ENCODE measurements at places on chromosomes 7 and 10. TPM values are rescaled to one million over a fixed set of nuclear protein-coding genes. Genes with fewer than 3 reads are reported as not detected.

Gene AUTS2
- 7.9 TPM for total RNA-seq

- no peaks in the 10 kb centered on the region for H3K4me1 ChIP-seq
- peaks cover 8% of the 10 kb centered on the region for H3K27me3 ChIP-seq
- H3K36me3 ChIP-seq = no peaks in the 10 kb centered on the region
- no peak overlapping the region for H3K4me3 ChIP-seq
Measured at GRCh38 chr7:45642044-45642443, 67.9 kb downstream of the ADCY1 start.

- no peaks in the 10 kb centered on the region for H3K36me3 ChIP-seq
- peak overlapping the region; percentile 70 for H3K4me3 ChIP-seq
- peaks cover 64% of the 10 kb centered on the region for H3K4me1 ChIP-seq
- H3K27ac ChIP-seq = peak overlapping the region; percentile 75
- DNase-seq = peak; percentile 39
Measured at GRCh38 chr7:151010307-151011096, 13.8 kb downstream of the ATG9B start.

DNA sequence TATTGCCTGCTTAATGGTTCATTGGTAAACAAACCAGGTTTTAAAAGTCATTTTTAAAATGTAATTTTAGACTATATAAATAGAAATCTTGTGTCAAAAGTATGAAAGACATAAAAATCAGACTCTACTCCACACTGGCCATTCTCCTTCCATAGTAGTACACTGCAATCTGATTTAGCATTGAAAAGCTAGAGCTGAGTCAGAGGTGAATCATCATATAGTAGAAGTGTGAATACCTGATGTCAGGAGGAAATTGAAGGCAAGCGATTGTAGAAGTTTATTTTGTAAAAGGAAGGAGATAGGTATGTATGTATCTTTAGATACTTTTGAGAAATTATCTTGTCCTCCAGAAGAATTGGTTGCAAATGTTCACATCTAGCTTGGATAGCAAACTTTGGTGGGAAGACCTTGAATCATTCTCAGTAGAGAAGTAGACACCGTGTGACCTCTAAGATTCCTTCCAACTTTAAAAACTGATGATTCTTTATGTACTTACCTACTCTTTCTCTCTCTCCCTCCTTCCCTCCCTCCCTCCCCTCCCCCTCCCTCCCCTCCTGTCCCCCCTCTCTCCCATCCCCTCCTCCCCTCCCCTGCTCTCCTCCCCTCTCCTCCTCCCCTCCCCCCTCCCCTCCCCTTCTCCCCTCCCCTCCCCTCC, 88.1 kb downstream of the BTAF1 start:
- peaks cover 17% of the 10 kb centered on the region for H3K36me3 ChIP-seq
- peaks cover 11% of the 10 kb centered on the region for H3K4me1 ChIP-seq
- H3K4me3 ChIP-seq = no peak overlapping the region
- peak overlapping the region; percentile 13 for H3K27ac ChIP-seq

DNA sequence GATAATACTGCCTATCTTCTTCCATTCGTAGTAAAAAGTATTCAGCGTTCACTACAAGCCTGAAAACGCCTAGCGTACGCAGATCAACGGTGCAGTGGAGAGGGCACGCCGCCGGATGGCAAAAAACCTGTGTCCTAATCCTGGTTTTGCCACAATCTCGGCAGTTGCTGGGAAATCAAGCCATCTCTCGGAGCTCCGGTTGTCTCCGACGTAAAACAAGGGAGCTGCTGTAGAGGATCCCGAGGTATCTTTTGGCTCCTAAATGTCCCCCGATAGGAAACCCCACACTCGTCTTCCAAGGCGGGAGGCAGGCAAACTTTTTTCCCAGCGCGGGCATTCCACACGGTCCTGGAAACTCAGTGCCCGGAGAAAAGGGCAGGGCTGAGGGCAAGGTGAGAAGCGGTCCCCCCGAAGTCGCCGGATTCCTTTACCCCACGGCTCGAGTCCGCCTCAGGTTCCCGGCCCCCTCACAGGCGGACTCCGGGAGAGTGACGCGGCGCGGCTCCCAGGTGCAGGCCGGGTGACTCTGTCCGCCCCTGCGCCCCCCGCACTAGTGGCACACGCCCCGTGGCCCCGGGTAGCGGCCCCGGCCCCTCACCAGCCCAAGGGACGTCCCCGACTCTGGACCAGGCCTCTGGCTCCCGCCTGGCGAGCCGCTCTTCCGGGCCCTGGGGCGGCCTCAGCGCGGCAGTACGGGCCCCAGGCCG, 649 bp downstream of the IDE start:
- H3K4me3 ChIP-seq = peak overlapping the region; percentile 82
- H3K36me3 ChIP-seq = peaks cover 1% of the 10 kb centered on the region
- peaks cover 40% of the 10 kb centered on the region for H3K4me1 ChIP-seq
- no peaks in the 10 kb centered on the region for H3K27me3 ChIP-seq

- no peaks in the 10 kb centered on the region for H3K27me3 ChIP-seq
- no peaks in the 10 kb centered on the region for H3K36me3 ChIP-seq
- H3K4me1 ChIP-seq = peaks cover 17% of the 10 kb centered on the region
- H3K4me3 ChIP-seq = peak overlapping the region; percentile 86
Measured at GRCh38 chr7:151851145-151851751, 25.7 kb downstream of the PRKAG2 start.

- H3K4me3 ChIP-seq = no peak overlapping the region
- H3K4me1 ChIP-seq = peaks cover 24% of the 10 kb centered on the region
- no peak for DNase-seq
- no peaks in the 10 kb centered on the region for H3K27me3 ChIP-seq
- H3K27ac ChIP-seq = no peak overlapping the region
Measured at GRCh38 chr7:36760856-36761762, 36.8 kb upstream of the AOAH start.

- peaks cover 48% of the 10 kb centered on the region for H3K27me3 ChIP-seq
- H3K27ac ChIP-seq = no peak overlapping the region
- DNase-seq = no peak
- H3K4me1 ChIP-seq = peaks cover 9% of the 10 kb centered on the region
- peak overlapping the region; percentile 19 for H3K4me3 ChIP-seq
Measured at GRCh38 chr7:158997471-158997870, 141.1 kb downstream of the DYNC2I1 start.

DNA sequence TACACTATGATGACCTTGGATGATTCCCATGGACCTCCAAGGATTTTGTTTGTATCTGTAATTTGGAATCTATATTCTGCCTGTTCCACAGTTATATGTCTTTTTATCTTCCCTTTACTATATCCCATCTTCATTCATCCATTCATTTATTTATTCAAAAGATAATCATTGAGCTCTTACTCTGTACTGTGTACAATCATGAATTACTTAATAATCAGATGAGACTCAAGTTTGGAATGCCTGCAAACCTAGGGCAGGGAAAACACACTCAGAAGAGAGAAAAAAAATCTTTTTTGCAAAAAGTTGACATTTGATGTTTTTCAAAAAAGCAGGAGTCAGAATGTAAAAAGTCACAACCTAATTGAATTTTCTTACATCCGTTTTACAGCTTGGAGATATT, 170.2 kb upstream of the GNAI1 start:
- H3K4me3 ChIP-seq = no peak overlapping the region
- no peaks in the 10 kb centered on the region for H3K27me3 ChIP-seq
- no peak for DNase-seq
- no peaks in the 10 kb centered on the region for H3K36me3 ChIP-seq

DNA sequence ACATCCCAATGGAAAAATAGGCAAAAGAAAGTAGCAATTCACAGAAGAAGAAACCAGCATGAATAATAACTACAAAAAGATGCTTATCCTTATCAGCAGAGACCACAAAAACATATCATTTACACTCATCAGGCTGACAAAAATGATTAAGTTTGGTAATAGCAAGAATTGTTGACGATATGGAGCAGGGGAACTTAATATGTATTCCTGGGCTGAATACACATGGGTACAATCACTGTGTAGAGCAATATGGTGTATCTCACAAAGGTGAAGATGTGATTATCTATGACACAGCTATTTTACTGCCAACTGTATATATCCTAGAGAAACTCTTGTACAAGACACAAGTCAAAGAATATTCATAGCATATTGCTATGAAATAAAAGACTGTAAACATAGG, 141.8 kb upstream of the NOBOX start:
- H3K4me3 ChIP-seq = no peak overlapping the region
- DNase-seq = no peak
- no peaks in the 10 kb centered on the region for H3K27me3 ChIP-seq
- no peaks in the 10 kb centered on the region for H3K4me1 ChIP-seq

- DNase-seq = no peak
- peak overlapping the region; percentile 85 for H3K4me3 ChIP-seq
- peak overlapping the region; percentile 100 for H3K27ac ChIP-seq
- peaks cover 17% of the 10 kb centered on the region for H3K36me3 ChIP-seq
Measured at GRCh38 chr10:11213137-11213536, 195.5 kb downstream of the CELF2 start.

- no peaks in the 10 kb centered on the region for H3K4me1 ChIP-seq
- H3K27ac ChIP-seq = no peak overlapping the region
- no peak overlapping the region for H3K4me3 ChIP-seq
- H3K36me3 ChIP-seq = no peaks in the 10 kb centered on the region
- H3K27me3 ChIP-seq = peaks cover 6% of the 10 kb centered on the region
Measured at GRCh38 chr10:76086170-76086760, 654.8 kb downstream of the LRMDA start.

DNA sequence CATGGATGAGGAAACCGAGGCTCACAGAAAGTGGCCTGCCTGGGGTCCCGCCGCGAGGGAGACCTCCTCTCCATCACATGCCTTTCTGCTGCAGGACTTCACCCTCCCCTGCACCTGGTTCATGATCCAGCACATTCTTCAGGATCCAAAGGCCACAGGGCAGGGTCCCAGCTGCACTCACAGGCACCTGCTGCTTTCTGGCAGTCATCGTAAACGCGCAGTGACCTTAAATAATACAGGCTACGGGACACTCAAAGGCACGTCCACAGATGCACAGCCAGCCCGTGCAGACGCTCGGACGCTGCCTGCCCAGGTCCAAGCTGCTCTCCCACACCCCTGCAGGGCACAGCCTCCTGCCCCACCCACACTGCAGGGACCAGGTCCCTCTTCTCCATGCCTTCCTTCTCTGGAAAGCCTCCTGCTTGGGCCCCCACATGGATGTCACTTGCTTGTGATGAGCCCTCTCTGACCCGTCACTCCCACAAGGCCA, 49.9 kb downstream of the CALML3 start:
- H3K4me3 ChIP-seq = no peak overlapping the region
- DNase-seq = no peak
- no peaks in the 10 kb centered on the region for H3K36me3 ChIP-seq
- no peak overlapping the region for H3K27ac ChIP-seq

Gene EPO
- not detected for total RNA-seq

- H3K27ac ChIP-seq = no peak overlapping the region
- H3K36me3 ChIP-seq = no peaks in the 10 kb centered on the region
- H3K4me1 ChIP-seq = no peaks in the 10 kb centered on the region
- peaks cover 3% of the 10 kb centered on the region for H3K27me3 ChIP-seq
Measured at GRCh38 chr7:131568510-131568909, 12.1 kb upstream of the PODXL start.

- no peak overlapping the region for H3K27ac ChIP-seq
- H3K27me3 ChIP-seq = peaks cover 34% of the 10 kb centered on the region
- no peaks in the 10 kb centered on the region for H3K4me1 ChIP-seq
- no peaks in the 10 kb centered on the region for H3K36me3 ChIP-seq
Measured at GRCh38 chr10:96478355-96478754, 35.4 kb downstream of the TLL2 start.

GRCh38 chr7:45646207-45646821, 72.1 kb downstream of the ADCY1 start:
- DNase-seq = no peak
- H3K36me3 ChIP-seq = no peaks in the 10 kb centered on the region
- no peaks in the 10 kb centered on the region for H3K27me3 ChIP-seq
- no peaks in the 10 kb centered on the region for H3K4me1 ChIP-seq
- no peak overlapping the region for H3K27ac ChIP-seq

Gene CADPS2
- not detected for total RNA-seq

DNA sequence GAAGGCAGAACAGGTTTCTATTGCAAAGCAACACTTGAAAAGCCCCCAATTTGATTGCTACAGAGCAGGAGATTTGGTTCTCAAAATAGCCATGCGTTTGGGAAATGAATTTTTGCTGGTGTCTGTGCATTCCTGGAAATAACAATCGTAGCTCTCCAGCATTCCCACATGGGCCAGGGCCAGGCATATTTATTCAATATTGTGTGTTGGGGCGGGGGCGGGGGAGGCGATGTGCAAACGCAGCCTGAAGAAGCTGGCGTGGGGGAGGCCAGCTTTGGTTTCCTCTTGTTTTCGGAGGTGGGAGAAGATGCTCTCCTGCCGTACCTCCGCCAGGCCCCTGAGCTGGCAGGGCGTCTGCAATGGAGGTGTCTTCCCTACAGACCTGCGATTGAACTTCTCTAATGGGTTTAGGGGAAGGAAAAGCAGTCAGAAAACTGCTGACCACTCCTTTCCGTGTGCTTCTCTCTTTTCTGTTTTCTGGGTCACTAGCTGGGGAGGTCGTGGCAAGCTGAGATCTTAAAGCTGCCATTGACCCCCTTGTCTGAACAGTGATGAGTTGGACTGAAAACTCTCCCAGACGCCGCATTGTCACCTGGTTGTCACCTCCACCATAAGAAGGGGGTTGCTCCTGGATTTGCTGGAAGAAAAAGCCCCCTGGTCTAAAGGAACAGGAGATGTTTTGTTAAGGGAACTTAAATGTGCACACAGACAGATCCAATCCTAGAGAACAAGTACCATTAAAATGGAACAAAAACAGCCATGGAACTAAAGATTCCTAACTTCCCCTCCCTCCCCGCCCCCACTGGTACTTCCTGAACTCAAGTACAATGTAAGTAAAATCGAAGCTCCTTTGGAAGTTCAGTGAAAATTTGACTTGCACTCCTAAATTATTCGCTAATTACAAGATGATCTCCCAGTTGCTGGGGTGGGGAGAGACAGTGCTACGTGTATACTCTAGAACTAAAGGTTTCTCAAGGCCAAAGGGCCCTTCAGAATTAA, 56.4 kb upstream of the HABP2 start:
- DNase-seq = no peak
- H3K27me3 ChIP-seq = peaks cover 10% of the 10 kb centered on the region
- H3K4me1 ChIP-seq = no peaks in the 10 kb centered on the region
- H3K27ac ChIP-seq = no peak overlapping the region
- H3K4me3 ChIP-seq = no peak overlapping the region

Gene ECHDC3
- 4.3 TPM for total RNA-seq

DNA sequence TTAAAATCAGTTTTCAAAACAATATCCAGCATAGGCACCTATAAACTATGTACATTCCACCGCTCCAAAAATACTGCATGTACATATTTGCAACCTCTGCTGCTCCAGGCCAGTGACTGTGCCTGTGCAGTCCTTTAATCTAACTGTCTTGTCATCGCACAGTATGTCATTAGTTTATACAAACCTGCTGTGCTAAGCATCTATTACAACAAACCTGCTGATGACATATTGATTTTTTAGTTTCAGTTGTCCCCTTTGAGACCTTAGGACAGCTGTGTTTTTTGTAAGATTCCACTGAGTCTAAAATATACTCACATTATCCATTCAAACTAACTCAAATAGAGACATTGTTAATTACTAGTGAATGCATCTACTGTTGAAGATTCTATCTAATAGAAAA, 33.1 kb downstream of the SEMA3C start:
- H3K27ac ChIP-seq = no peak overlapping the region
- H3K4me3 ChIP-seq = no peak overlapping the region
- H3K36me3 ChIP-seq = no peaks in the 10 kb centered on the region
- no peaks in the 10 kb centered on the region for H3K27me3 ChIP-seq
- no peak for DNase-seq

- H3K4me1 ChIP-seq = peaks cover 5% of the 10 kb centered on the region
- peaks cover 13% of the 10 kb centered on the region for H3K36me3 ChIP-seq
- no peak overlapping the region for H3K27ac ChIP-seq
- H3K4me3 ChIP-seq = no peak overlapping the region
Measured at GRCh38 chr10:114975091-114975490, 37.1 kb downstream of the TRUB1 start.

Gene ELAPOR2
- 16.8 TPM for total RNA-seq

Data from activated T-cell treated with anti-CD3 and anti-CD28 coated beads, Interleukin-2, amount 50 U/mL, for 72 hours (primary cell).